ENCODE measurements at places on chromosomes 6 and 20.

GRCh38 chr6:33492093-33492492 is 37.7 kb downstream of the ZBTB9 start:
- DNase-seq, result no peak

- peak; percentile 62 for DNase-seq
Observed at GRCh38 chr20:881051-881782, 34.9 kb downstream of the ANGPT4 start.

GRCh38 chr20:62428002-62428372 is 648 bp upstream of the RBBP8NL start:
- DNase-seq, result no peak

DNA sequence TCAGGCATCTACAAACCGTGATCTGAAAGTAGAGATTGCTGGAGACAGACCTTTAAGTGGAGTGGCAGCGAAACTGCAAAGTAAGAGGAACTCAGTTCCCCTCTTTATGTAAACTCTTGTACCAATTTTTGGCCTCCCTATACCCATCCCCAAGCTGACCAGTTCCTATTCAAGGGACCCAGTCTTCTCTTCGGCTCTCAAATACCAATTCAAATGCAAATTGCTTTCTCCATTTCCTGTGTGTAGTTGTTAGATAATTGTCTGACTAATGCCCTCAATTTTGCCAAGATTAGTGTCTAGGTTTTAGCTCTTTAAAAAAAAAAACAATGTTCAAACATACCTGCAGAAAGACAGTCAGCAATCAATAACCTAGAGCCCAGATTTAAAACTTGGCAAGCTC is 150.9 kb downstream of the EYA4 start:
- no peak for DNase-seq

GRCh38 chr6:24960991-24961475 is 25.3 kb upstream of the RIPOR2 start:
- peak; percentile 44 for DNase-seq

- no peak for DNase-seq
Observed at GRCh38 chr6:79797163-79797764, 150.1 kb downstream of the ELOVL4 start.

GRCh38 chr6:112501705-112502104 is 154.6 kb downstream of the RFPL4B start:
- no peak for DNase-seq
